Adipocyte (in vitro differentiated cells): ENCODE measurements at places on chromosomes 5 and 9.

DNA sequence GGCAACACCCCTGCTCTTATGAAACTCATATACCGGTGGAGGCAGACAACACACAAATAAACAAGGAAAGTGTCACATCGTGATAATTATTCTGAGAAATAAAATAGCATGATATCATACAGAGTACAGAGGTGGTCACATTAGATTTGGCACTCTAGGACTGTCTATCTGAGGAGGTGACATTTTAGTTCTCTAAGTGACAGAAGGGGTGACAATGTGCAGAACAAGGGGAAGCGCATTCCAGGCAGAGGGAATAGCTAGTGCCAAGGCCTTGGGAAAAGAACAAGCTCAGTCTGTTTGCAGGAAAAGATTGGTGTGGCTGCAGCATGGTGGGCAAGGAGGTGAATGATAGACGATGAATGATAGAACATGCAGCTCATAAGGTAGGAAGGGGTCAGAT, 12.7 kb upstream of the IRF1 start:
- DNase-seq, result no peak

GRCh38 chr5:13358342-13358741, 586.1 kb downstream of the DNAH5 start:
- no peak for DNase-seq

DNA sequence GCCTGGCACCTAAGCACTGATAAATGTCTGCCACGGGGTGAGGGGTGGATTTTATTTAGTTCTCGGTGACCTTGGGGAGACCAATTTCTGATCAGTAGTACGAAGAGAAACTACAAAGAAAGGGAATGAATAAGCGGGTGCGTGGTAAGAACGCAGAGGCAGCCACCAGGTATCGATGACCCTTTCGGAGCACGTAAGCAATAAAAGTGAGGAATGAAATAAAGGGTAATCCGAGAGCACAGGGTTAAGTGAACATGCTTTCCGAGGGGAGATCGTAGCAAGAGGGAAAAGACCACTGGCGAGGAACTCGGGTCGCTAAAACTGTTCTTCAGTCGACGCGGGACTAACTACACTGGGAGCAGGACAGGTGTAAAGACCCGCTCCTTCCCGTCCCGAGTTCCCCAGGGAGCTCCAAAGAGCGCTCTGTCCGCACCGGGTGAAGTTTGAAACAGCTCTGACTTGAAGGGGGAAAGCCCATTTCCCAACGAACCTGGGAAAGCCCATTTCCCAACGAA, 1.1 kb downstream of the ELOVL7 start:
- no peak for DNase-seq

- DNase-seq, result no peak
Observed at GRCh38 chr5:124697933-124698591, 48.4 kb downstream of the ZNF608 start.

- no peak for DNase-seq
Observed at GRCh38 chr5:143760131-143760505, 51.8 kb upstream of the HMHB1 start.

DNA sequence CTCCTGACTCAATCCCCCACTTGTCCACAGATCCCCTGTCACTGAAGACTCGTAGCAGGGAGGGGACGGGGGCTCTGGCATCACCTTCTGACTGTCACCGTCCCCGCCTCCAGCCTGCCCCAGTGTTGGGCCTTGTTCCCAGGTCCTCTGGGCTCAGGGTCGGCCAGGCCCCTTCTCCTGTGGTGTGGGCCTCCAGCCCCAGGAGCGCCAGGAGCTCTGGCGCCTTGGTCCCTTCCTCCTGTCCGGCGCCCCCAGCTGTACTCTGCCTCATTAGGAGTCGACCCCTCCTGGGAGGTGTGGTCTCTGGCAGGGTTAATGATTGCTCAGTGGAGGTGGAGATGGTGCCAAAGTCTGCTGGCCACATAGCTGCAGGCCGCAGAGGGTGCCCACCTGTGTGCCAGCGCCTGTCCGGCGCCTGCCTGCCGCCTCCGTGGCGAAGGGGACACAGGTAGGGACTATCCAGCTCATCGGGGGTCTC, at the start of gene CDHR2:
CDHR2 (plus strand) TSS at position 376 of the 478 bp plus-strand sequence. CDS start 16,011 bp downstream, outside the sequence.
- no peak for DNase-seq

- DNase-seq, result no peak
Observed at GRCh38 chr5:127353796-127354195, 63.2 kb downstream of the MEGF10 start.

DNA sequence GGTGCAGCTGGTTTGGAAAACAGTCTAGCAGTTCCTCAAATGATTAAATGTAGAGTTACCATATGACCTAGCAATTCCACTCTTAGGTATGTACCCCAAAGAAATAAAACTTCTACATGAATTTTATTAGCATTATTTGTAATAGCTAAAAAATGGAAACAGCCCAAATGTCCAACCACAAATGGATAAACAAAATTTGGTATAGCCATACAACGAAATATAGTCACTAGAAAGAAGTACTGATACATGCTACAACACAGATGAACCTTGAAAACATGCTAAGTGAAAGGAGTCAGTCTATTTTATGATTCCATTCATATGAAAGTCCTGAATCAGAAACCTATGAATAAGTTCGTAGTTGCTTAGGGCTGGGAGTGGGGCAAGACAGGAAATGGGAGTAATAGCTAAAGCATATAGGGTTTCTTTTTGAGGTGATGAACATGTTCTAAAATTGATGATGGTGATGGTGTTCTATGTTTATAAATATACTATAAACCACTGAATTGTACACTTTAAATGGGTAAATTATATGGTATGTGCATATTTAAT, 6.3 kb downstream of the GDF9 start:
- DNase-seq, result no peak

- no peak for DNase-seq
Observed at GRCh38 chr9:4850603-4851310, 58.0 kb downstream of the RCL1 start.

- DNase-seq, result peak; percentile 34
Observed at GRCh38 chr5:150515446-150515845, 7.5 kb downstream of the NDST1 start.

DNA sequence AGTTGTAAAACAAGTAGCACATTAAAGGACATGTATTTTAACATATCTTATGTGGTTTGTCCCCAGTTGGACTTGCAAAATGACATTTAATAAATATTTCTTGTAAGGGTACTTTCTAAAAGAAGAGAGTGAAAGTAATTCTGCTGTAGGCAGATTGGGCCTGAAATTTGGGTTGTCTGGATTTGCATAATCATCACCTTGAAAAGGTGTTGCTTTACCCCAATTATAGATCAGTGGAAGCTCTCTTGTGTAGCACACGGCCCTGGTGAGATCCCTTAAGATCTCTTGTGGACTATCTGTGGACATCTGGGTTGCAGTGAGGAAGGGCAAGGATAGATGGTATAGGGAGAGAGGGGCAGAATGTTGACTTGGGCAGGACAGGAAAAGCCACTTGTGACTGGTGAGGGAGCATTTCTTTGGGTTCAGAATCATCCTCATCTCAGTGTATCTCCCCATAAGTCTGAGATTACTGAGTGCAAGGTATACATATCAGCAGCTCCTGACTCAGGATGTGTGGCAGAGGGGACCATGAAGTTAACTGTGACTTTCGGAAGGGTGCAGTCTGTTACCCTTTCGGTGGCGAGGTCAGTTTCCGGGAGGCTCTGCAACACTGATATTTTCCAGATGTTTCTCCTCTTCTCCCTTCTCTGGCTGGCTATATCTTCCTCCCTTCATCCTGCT, 2.0 kb upstream of the TNFAIP8 start:
- no peak for DNase-seq

DNA sequence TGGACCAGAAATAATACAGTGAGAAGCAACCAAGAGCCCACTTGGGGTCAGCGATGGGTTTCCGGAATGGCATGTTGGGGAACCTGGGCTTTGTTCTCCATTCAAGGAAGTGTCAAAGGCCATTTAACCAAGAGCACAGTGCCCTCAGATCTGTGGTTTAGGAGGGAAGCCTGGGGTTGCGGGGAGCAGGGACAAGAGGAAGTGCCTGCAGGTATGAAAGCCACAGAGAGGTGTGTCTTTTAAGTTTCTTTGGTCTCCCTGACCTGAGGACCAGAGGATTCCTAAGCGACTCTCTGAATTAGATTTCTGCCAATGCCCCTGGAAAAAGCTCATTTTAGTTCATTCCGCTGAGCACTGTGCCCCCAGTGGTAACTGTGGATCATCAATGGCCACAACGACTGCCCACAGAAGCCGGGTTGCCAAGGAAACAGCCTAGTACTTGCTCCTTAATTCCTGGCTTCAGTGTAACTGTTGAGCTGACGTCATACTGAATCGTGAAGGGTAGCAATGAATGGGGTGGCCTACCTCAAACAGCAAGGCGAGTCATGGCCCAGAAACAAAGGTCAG, 107.3 kb upstream of the SPIN1 start:
- no peak for DNase-seq

DNA sequence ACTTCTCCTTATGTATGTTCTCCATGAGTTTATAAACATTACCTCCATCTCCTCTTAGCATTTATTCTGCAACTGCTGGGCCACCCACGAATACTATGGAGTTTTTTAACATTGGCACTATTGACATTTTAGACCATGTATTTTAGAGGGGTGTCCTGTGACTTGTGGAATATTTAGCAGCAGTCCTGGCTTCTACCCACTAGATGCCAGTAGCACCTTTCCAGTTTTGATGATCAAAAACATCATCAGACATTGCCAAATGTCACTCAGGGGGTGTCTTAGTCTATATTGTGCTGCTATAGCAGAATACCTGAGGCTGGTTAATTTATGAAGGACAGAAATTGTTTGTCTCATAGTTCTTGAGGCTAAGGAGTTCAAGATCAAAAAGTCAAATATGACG, 187.5 kb upstream of the RORB start:
- no peak for DNase-seq

GRCh38 chr5:50535393-50535792, 94.3 kb upstream of the EMB start:
- DNase-seq, result no peak

DNA sequence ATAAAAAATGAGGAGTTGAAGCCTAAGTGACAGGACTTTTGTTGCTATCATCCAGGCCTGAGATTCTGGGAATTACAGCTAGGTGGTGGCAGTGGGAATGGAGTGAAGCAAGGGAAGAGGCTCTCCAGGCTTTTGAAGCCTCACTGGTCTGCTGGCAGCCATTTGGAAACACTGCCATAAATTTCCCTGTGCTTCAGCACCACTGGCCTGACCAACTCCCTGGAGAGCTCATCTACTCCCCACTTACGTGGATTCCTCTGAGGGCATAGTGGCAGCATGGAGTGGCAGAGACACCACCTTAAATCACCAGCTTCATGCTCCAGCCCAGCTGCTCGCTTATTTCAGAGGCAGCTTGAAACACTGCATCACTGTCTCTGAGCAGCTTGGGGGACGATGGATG, 518.2 kb downstream of the TLR4 start:
- DNase-seq, result no peak

DNA sequence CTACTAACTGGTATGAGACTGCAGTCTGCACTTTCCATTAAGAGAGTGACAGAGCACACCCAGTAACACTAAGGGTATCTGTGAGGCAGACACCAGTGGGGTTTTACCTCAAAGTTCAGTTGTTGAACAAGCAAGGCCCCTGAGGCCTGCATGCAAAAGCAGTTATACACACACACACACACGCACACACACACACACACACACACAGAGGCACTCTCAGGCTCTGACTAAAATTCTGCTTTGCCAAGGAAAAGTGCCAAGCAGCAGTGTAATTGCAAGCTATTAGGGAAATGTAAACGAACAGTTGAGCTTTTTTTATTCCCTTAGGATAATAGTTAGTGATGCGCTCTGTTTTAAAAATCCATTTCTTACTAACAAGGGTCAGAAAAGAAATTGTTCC, 377.1 kb downstream of the SPOCK1 start:
- peak; percentile 46 for DNase-seq

- no peak for DNase-seq
Observed at GRCh38 chr5:153404747-153405146, 85.7 kb upstream of the GRIA1 start.

DNA sequence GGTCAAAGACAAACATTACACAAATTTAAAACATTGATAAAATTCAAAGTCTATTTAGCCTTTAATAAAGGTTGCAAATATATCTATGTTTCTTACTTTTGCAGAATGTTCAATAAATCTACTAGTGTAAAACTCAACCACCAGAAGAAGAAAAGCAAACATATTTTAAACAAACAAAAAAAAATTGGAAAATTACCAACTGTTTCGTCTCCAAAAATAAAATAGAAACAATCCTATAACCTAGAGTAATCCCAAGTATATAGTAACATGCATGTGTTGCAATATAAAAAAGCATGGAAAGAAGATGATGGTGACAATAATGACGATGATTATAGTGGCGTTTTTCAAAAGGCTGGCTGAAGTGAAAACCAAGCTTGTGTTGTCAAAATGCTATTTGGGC, 86.0 kb upstream of the PAPPA start:
- DNase-seq, result no peak

DNA sequence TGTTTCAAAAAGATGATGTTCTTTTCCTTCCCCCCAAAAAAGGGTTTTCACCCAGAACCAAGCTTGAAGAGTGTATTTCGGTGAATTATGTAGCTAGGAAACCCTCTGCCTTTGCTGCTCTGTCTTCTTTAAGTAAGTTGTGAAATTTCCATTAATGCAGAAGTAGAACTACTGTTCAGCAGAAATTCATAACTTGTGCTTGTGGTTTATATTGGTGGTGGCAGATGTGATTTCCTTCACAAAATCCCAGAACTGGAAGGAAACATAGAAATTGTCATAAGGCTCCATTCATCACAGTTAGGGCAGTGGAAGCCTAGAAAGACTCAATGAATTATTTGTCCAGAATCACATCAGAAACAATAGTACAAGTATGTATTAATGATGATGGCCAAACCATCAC, 42.1 kb upstream of the DAB2 start:
- no peak for DNase-seq

- no peak for DNase-seq
Observed at GRCh38 chr5:76500633-76501393, 97.7 kb downstream of the IQGAP2 start.

DNA sequence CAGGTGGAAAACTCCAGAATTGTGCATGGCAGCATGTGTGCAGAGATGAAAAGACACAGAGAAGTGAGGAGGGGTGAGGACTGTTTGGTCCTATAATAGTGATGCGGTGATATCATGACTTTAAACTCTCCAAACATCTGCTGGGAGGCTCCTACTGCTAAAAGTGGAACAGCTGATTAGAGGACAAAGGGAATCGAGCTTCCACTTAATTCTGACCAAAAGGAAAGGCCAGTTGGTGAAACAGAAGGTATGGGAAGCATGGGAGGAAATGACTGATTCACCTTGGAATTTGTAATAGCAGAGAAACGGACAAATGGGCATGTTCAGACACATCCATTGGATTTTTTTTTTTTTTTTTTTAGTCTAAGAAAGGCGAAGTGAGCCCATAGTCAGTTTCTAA, 67.5 kb upstream of the MAMDC2 start:
- DNase-seq, result peak; percentile 65

- no peak for DNase-seq
Observed at GRCh38 chr5:39946356-39947045, 521.7 kb upstream of the DAB2 start.

GRCh38 chr5:32551865-32552264, 33.5 kb upstream of the SUB1 start:
- no peak for DNase-seq

GRCh38 chr5:33631786-33632185, 191.0 kb downstream of the TARS1 start:
- DNase-seq, result no peak
